Liver (tissue), 10 donors: ENCODE measurements at places on chromosomes 11 and 22.
A peak's percentile ranks its signal among the peaks of the same experiment; 100 is the strongest.

DNA sequence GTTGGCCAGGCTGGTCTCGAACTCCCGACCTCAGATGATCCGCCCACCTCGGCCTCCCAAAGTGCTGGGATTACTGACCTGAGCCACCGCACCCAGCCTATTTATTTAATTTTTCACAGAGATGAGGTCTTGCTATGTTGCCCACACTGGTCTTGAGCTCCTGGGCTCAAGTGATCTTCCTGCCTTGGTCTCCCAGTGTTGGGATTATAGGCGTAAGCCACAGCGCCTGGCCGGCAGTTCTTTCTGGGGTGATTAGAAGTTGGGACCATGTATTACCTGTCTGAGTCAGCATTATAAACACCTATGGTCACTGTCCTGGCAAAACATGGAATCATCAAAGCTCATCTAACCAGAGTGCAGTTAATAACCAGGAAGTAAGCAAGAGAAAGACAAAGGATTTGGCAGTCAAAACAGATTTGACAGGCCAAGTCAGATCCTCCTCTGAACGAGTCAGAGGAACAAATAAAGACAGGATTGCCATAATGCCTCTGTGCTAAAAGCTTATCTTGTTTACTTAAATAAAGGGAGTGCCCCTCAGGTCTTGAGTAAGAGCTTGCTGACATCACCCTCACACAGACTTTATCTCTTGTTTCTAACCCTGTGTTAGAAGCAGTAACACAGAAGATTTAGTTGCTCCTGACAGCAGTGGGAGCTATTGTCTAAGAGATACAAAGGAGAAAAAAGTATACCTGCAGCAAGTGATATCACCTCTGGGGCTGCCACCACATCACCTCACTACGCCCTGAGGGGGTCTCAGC lies 3.7 kb downstream of the SERPIND1 start:
- H3K4me3 ChIP-seq, result no peak overlapping the region
- DNase-seq, result no peak
- no peaks in the 10 kb centered on the region for H3K27me3 ChIP-seq
- peak overlapping the region; percentile 96 for H3K27ac ChIP-seq

DNA sequence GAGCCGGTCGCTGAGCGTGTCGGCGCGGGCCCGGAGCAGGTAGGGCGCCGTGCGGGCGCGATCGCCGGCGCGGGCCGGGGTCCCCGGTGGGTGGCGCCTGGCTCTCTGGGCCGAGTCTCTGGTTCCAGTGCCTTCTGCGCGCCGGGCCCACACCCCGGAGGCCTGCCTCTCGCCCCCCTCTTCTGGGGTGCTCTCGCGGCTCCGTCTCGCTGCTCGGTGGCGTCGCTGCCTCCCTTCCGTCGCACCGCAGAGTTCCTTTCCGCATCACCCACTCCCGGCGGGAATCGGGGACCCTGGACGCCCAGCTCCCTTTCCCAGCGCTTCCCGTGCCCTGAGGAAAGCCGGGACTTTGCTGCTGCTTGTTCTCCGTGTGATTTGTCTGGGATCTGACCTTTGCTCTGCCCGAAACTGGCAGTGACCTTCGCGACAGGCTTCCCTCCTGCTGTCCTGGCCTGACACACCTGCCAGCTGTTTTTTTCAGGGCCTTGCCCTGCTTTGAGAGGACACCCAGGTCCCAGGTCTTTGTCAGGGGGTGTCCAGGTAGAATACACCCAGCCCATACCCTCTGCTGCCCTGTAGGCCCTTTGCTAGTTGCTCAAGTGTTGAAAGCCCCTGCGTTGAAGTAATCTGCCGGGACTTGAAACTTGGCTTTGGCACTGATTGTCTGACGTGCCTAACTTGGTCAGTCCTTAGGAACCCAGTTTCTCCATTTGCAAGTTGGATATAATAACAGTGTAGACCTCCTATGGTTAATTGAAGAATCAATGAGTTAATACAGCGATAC lies 711 bp downstream of the FDX1 start:
- H3K27ac ChIP-seq, result peak overlapping the region; percentile 94
- peak overlapping the region; percentile 51 for H3K4me3 ChIP-seq
- peaks cover 44% of the 10 kb centered on the region for H3K4me1 ChIP-seq
- H3K27me3 ChIP-seq, result no peaks in the 10 kb centered on the region
- H3K36me3 ChIP-seq, result no peaks in the 10 kb centered on the region
- peak; percentile 44 for DNase-seq

DNA sequence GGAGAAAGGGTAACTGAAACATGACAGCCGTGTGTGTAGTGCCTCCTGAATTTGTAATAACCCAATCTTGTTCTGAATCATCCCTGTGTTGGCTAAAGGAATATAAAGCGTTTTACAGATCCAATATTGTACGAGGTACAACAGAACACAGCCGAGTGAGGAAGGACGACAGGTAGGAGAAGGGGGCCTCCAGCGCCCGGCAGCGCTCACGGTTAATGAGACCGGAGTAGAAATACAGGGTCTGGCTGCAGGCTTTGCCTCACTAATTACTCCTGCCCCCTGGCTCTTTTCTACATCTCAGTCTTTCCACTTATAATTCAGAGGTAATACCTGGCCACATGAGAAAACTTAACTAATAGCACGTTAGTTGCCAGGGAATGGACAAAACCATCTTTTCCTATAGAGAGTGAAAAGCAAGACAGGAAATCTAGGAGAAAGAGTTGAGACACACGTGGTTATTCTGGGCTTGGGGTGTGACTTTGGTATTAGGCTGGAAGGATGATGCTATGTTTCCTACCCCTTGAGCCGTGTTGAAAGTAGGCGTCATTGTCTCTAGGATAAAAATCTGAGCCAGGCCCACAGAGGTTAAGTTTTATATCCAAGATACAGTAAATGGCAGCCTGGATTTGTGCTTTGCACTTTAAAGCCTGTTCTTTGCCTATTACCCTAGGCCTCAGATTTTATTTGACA lies 54.1 kb downstream of the GRIK4 start:
- H3K4me3 ChIP-seq, result no peak overlapping the region
- H3K27ac ChIP-seq, result no peak overlapping the region
- H3K27me3 ChIP-seq, result no peaks in the 10 kb centered on the region
- DNase-seq, result no peak
- H3K36me3 ChIP-seq, result no peaks in the 10 kb centered on the region

DNA sequence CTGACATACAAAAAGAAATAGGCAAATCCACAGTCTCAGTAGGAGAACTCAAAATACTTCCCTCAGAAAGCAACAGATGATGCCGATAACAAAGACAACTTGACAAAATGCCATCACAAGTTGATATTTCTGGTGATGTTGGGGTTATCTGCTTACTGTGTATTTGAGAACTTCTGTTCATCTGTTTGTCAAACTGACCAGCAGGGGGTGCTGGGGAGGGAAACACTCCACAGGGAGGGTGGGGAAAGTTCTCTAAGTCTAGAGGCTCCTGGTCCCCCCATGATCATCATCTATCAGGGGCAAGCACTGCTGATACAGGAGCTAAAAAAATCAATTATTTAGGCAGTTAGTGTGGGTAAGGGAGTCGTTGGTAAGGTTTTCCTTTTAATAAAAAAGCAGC lies 19.2 kb downstream of the GLYATL1 start:
- H3K4me3 ChIP-seq, result no peak overlapping the region
- peak; percentile 56 for DNase-seq
- H3K4me1 ChIP-seq, result peaks cover 12% of the 10 kb centered on the region
- H3K27me3 ChIP-seq, result no peaks in the 10 kb centered on the region

DNA sequence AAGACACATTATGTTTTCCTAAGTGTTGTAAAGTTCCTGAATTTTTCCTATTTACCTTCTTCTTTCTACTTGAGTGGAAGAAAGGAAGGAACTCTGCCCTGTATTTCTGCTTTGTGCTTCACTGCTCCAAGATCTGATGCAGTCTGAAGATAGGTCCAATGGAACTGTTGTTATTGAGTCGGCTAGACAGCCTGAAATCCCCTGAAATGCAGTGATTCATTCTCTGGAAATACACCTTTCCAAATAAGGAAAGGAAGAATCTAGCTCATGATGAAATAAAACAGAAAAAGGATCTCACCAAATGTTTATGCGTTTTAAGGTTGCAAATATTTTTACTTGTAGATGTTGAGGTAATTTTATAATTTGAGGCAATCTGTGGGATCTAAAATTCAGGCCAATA lies 322.8 kb downstream of the GUCY1A2 start:
- H3K27me3 ChIP-seq, result no peaks in the 10 kb centered on the region
- H3K27ac ChIP-seq, result no peak overlapping the region
- H3K4me3 ChIP-seq, result no peak overlapping the region
- H3K4me1 ChIP-seq, result no peaks in the 10 kb centered on the region
- DNase-seq, result no peak

DNA sequence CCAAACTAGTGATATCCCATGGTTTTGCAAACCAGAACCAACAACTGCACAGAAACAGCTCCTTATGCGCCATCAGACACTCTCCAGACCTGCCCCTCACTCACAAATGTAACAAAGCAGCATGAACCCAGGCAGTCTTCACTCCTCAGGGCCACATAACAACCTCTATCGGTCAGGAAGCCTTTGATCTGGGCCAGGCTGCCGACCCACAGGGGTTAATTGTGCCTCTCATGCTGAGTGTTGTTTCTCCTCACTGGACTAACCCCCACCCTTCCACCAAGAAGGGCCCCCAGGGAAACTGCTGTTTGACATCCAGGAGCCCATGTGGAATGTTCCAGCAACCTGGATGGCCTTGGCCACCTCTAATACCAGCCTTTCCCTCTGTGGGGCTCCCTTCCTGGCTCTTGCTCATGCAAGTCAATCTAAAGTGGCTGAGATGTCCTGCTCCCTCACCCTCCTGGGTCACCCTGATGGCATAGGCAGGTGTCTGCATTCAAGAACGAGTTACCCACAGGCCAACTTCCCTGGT lies 7.9 kb upstream of the RGL4 start:
- H3K36me3 ChIP-seq, result peaks cover 7% of the 10 kb centered on the region
- H3K4me1 ChIP-seq, result no peaks in the 10 kb centered on the region
- H3K4me3 ChIP-seq, result no peak overlapping the region

- H3K4me1 ChIP-seq, result no peaks in the 10 kb centered on the region
- DNase-seq, result no peak
- H3K27ac ChIP-seq, result no peak overlapping the region
- peaks cover 23% of the 10 kb centered on the region for H3K36me3 ChIP-seq
- H3K27me3 ChIP-seq, result no peaks in the 10 kb centered on the region
Observed at GRCh38 chr11:44082645-44083044, 12.8 kb upstream of the EXT2 start.

GRCh38 chr11:85589373-85589772 lies 37.8 kb downstream of the DLG2 start:
- no peaks in the 10 kb centered on the region for H3K36me3 ChIP-seq
- H3K27me3 ChIP-seq, result no peaks in the 10 kb centered on the region
- no peak for DNase-seq

GRCh38 chr11:65648997-65649493 lies 11.1 kb downstream of the SIPA1 start:
- no peaks in the 10 kb centered on the region for H3K27me3 ChIP-seq
- peaks cover 26% of the 10 kb centered on the region for H3K4me1 ChIP-seq
- H3K4me3 ChIP-seq, result no peak overlapping the region
- no peaks in the 10 kb centered on the region for H3K36me3 ChIP-seq

- no peaks in the 10 kb centered on the region for H3K36me3 ChIP-seq
- no peak for DNase-seq
- no peak overlapping the region for H3K4me3 ChIP-seq
- no peaks in the 10 kb centered on the region for H3K27me3 ChIP-seq
- no peaks in the 10 kb centered on the region for H3K4me1 ChIP-seq
Observed at GRCh38 chr11:56910785-56911184, 77.9 kb upstream of the OR5AK2 start.

DNA sequence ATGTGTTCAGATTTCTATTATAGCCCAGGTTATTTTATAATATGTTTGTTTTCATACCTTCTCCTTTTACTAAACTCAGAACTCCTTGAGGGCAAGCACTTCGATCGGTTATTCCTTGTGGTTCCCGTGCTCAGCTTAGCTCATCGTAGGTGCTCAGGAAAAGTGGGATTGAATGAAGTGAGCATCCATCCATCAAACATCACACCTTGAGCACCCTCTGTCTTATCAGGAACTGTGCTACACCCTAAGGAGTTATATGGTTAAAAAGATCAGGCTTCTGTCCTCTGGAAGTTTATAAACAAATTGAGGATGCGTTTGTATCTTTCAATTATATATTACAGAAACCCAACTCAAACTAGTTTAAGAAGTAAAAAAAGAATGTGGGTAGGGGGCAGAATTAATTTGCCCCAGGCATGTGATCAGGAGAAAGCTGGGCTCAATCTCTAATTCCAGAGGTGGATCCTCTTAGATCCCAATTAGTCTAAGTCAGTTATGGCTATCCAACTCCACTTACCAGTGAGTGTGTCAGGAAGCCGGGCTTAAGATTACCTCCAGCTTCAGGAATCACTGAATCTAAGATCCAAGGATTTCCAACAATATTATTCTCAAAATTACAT lies 59.9 kb upstream of the RRAS2 start:
- no peak overlapping the region for H3K4me3 ChIP-seq
- DNase-seq, result no peak
- H3K27me3 ChIP-seq, result no peaks in the 10 kb centered on the region
- no peak overlapping the region for H3K27ac ChIP-seq
- H3K36me3 ChIP-seq, result no peaks in the 10 kb centered on the region

GRCh38 chr22:46081036-46081830 lies 69.1 kb upstream of the PPARA start:
- no peak for DNase-seq
- no peaks in the 10 kb centered on the region for H3K36me3 ChIP-seq
- H3K27ac ChIP-seq, result peak overlapping the region; percentile 75

GRCh38 chr11:35761899-35762298 lies 99.3 kb downstream of the TRIM44 start:
- H3K4me1 ChIP-seq, result peaks cover 28% of the 10 kb centered on the region
- H3K27me3 ChIP-seq, result no peaks in the 10 kb centered on the region
- DNase-seq, result no peak
- H3K4me3 ChIP-seq, result no peak overlapping the region

GRCh38 chr22:36928196-36928595 lies 14.8 kb downstream of the CSF2RB start:
- DNase-seq, result peak; percentile 27
- no peaks in the 10 kb centered on the region for H3K27me3 ChIP-seq
- no peaks in the 10 kb centered on the region for H3K36me3 ChIP-seq
- H3K27ac ChIP-seq, result no peak overlapping the region
- H3K4me3 ChIP-seq, result no peak overlapping the region

DNA sequence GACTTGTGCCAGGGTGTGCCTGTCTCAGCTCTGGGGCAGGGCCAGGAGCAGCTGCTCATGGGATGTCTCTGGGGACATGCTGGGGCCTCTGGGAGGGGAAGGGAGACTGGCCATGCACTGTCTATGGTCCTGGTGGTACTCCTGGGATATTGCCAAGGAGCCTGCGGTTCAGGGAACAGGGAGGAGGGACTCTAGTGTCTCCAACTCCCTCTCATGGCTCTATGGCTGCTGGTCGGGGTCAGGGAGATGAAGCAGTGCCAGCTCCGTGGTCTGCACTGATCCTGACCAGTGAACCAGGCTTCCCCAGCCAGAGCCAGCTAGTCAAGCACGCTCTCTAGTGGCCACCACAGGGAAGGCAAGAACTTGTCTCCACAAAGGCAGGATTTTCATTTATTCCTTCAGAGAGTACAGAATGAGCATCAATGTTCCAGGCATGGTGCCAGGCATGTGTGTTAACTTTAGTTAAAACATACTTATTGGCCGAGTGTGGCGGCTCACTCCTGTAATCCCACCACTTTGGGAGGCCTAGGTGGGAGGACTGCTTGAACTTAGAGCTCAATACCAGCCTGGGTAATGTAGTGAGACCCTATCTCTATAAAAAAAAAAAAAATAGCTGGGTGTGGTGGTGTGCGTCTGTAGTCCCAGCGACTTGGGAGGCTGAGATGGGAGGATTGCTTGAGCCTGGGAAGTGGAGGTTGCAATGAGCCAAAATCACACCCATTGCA lies 2.5 kb upstream of the BEST1 start:
- no peak overlapping the region for H3K27ac ChIP-seq
- H3K36me3 ChIP-seq, result no peaks in the 10 kb centered on the region
- H3K27me3 ChIP-seq, result no peaks in the 10 kb centered on the region
- DNase-seq, result peak; percentile 84
- peaks cover 2% of the 10 kb centered on the region for H3K4me1 ChIP-seq
- H3K4me3 ChIP-seq, result no peak overlapping the region
